ENCODE measurements at places on chromosomes 12 and 14.
A peak's percentile ranks its signal among the peaks of the same experiment; 100 is the strongest.

- DNase-seq: no peak
Observed at GRCh38 chr14:100825713-100826331, at the start of gene MEG3. TSS of gene MEG3 (plus strand) at chr14:100826118.

GRCh38 chr14:98120831-98121464 lies 1151.0 kb downstream of the BCL11B start:
- no peak for DNase-seq

GRCh38 chr12:29662734-29663323 lies 120.9 kb downstream of the TMTC1 start:
- DNase-seq: no peak

DNA sequence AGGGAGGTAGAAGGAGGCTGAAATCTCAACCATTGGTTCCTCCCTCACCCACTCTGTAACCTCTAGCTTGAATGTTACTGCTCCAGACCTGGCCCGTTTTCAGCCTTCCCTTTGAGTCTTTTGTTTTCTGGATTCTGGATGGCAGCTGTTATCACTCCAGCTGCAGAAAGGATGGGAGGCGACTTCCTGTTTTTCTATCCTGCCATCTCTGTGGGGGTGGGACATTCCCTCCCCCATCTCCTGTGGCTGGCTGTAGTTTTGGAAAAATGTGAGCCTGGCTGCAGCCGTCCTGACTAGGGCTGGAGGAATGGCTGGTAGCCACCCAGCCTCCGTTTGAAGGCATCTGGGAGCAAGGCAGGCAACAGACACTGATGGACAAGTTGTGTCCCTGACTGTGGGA lies 2.9 kb upstream of the PPFIBP1 start:
- DNase-seq: no peak

DNA sequence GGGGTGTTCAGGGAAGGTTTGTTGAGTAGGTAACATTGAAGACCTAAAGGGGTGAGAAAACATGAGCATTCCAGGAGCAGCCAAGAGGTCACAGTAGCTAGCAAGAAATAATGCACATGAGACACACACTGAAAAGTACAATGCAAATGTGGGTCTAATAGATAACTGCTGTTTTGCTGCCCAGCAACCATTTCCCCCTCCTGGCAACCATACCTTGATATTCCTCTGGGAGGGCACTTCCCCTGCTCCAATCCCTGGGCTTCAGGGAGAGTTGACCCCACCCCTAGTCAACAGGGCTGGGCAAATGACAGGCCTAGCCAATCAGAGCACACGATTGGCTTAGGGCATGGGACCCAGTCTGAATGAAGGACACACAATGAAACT lies 8.5 kb upstream of the ACTN1 start:
- DNase-seq: no peak

DNA sequence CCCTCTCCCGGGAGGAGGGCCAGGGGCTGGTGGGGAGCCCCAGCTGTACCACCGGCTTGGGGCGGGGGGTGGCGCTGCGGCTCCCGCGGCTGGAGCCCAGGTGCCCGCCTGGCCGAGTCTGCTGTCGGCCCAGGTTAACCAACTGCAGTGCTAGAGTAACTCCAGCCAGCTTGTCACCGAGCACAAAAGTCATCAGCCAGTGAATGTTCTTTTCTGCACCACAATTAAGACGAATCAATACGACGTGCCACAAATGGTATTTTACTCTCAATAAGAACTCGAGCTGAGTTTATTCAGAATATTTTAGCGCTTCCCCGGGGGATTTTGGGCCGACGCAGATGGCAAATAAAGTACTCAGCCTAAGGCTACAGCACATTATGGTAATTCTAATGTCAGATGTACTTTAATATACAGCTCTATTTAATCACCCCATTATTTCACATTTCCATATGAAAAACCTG lies 83.2 kb downstream of the BCL11B start:
- DNase-seq: peak; percentile 75

DNA sequence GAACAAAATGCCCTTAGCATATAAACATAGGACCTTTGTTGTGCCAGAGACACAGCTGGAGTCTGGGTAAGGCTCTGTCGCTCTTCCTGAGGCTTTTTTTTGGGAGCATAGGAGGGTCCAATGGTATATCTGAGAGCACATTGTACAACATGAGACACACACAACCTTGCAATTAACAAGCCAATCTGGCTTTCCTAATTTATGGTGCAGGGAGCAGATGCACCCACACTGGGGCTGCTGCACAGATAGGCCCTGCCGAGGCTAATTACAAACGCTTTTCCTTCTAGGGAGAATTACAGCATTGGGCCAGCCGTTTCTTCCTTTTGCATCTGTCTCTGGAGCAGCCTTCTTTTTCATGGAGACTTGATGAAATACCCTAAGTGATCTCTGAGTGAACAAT lies 75.0 kb upstream of the OVCH1 start:
- DNase-seq: no peak

DNA sequence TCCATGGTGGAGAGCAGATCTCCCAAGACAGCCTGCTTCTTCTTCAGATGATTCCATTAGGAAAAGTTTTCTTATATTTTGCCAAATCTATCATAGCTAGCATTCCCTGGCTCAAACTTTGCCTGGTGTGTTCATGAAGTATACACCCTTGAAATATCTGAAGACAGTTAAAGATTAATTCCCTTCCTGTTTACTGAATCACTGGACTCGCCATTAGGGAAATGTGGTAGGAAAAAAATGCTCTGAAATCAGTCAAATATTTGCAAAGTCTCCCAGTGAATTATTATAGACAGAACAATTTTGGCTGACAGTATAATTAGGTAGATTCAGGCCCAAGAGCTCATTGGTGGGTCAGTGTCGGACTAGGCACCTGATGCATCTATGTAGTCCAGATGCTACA lies 86.5 kb downstream of the PDZRN4 start:
- no peak for DNase-seq

DNA sequence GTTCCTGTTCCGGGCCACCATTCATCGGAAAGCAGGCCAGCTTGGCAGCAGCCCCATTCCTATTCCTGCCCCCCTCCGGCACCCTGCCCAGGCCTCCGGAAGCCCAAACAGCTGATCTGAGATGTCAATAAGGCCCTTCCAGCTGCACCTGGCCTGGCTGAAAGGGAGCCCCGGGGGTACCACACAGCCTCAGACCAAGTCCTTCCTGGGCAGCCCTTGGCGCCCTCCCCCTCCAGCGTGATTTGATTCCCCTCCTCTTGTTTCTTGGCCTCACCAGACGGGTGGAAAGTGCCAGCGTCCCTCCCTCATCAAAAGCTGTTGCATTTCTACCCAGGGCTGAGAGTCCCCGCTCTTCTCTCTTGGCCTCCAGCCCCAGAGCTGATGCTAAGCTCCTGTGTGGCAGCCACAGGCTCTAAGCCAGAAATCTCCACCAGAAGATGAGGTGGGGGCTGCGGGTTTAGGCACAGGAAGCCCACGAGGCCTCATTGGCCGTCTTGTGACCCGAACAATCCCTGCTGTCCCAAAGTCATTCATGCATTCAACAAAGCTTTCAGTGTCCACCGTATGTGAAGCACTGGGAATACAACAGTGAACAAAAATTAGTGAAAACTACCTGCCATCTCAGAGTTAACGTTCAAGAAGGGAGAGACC lies 215.4 kb downstream of the SLC41A2 start:
- no peak for DNase-seq

- DNase-seq: no peak
Observed at GRCh38 chr14:83707056-83707455, 1822.9 kb upstream of the FLRT2 start.

DNA sequence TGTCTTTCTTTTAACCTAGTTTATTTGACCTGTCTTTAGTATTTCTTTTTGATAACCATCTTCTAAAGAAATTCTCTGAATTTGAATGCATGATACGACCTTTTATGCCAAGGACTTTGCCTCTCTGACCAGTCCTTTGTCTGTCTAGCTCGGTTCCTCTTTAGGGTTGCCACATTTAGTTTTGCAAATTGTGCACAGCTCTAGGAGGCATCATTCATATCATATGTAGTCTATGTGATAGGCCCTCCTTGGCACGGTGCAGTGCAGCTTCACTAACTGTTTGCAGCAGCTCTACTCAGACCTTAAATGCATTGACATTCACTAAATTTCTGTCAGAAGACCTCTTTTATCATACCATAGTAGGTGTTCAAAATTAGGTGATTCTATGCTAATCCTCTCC lies 75.6 kb downstream of the USP15 start:
- DNase-seq: no peak
